ENCODE measurements at places on chromosomes 2 and 18.

DNA sequence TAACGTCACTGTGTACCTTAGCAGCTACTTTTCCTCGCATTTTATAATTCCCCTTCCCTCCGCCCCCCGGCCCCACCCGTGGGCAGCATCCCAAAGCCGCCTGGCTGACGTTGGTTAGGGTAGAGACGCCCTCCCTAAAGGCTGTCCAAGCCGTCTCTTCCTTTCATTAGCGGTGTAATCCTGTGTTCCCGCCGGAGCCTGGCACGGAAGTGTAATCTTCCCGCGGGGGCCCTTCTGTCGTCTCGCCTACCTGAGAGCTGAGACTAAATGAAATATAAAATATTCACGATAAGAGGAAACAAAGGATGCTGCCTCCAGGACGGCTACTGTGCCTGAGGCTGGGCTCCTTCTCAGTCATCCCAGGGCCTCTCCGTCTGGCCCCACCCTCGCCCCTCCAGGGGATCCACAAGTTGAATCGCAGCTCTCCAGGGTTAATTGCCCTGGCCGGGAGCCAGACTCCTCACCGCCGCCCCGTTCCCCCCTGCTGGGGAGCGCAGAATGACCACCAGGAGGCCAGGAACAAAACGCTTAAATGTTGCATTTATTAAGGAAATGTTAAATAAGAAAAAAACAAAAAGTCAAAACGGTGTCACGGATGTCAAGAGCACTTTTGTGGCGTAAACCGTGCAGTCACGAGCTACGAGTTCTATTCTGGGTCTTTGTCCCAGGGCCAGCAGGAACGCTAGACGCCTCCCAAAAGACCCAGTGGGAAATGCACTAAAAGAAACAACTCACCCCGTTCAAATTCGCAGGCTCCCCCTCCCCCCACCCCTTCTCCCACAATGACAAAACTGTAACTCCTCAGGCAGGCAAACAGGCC, 1.5 kb downstream of the RPRM start:
- DNase-seq = no peak

DNA sequence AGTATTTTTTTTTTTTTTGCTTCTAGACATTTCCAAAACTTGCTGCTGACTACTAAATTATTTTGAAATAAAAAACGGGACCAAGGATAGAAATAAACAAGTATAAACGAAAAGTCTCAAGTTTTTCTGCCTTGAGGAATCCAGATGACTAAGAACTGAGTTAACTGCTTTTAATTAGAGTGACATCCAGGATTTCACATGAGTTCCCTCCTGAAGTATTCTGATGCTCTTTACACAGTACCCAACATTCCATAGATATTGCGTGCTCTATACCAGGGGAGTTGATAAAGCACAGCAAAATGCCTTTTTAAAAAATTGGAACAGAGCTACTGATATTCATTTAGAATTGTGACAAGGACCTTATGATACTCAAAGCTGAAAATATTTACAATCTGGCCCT, 618.0 kb downstream of the CCDC85A start:
- DNase-seq = no peak

DNA sequence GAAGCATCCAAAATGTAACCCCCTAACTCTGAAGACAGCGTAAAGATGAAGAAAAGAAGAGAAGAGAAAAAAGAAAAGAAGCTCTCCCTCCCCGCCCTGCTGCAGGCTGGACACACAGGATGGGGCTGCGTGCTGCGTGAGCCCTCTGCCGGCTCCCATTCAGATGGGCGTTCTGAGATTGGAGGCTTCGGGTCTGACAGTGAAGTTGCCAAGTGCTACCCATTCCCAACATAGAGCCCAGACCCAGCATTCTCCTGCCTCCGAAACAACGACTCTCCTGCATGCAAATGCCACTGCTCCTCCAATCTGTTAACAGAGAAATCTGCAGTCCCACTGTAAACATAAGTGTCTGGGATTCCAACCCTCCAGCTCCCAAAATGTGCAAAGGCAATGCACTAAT, 234.9 kb downstream of the BCL11A start:
- DNase-seq = no peak

DNA sequence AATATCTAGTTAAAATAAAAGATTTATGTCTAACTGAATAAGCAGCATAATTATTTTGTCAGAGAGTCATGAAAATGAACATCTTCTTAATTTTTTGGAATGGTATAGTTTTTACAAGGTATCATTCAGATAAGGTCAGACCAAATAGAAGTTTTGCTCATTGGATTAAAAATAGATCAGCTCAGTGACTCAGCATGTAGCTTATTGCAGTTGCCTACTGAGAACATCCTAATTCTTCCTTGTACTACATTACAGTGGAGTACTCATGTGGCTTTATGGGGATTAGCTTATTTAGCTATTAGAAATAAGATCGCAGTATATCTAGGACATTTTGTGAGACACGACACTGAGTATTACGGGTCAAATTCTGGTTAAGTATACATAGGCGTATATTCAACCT, 38.2 kb upstream of the PPM1B start:
- DNase-seq = no peak

DNA sequence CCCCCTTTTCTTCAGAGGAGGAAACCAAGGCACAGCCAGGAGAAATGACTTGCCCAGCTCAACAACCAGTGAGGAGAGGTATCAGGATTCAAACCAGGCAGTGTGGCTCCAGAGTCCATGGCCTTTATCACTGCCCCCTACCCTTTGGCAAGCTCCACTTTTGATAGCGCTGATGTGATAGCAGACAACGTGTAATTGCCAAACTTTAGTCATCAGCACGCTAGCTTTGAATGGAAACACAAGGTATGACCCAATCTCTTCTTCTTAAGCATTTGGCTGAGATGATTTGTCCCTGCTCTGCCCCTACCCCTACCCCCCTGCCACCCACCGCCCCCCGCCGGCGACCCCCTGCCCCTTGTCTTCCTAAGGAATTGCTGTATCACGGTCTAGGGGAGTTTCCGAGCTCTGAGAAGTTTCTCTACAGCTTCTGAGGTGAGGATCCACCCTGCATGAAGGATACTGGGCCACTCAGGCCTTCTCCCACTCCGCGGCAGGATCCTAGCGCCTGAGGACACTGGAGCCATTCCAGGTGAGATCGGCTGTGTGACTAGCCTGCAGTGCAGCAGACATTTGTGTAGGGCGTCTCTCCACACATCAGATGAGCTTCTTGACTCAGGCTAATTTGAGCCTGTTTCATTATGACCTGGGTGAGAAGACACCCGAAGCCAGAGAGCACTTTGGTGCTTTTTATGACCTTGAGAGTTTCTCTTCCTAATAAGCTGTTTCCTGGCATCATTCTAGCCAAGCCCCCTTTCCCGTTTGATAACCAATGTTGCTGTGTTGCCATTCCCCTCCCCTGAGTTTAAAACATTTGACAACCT, 75.1 kb upstream of the MAP4K4 start:
- DNase-seq = no peak

GRCh38 chr2:151103551-151103950, 158.1 kb downstream of the RBM43 start:
- DNase-seq = no peak

- no peak for DNase-seq
These were observed 7.9 kb downstream of the IL1RL2 start for GRCh38 chr2:102194609-102195268.

DNA sequence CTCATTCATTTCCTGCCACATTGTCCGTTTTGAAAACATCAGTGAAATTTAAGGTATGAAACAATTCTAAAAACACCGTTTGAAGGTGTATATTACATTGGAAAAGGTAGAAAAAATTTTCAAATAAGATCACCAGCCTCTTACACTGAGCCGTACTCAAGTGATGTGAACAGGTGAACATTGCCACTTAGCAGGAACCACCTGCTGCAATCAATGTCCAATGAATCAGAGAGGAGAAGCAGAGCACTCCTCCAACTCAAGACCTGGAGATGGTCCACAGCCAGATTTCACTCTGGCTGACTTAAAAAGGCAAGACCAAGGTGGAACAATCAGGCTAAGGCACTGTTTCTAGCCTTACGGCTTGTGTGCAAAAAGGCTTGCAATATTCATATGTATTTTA, 110.3 kb upstream of the TTN start:
- DNase-seq = no peak

DNA sequence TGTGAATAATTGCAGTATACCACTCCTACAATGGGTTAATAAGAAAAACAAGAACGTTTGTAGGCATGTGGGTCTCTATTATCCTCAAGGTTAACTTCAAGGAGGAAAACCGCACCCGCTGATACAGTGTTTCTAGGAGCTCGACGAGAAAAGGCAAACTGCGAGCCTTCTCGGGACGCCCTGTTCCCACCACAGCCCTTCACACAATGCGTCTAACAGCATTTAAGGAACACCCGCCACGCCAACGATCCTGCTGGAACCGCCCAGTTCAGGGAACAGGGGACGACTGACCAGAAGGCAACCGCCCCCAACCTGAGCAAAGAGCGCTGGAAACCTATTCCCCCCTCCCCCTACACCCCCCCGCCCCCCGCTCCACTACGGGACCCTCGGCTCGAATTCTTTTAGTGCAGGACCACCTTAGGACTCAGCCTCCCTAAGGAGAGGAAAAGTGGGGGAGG, 710 bp upstream of the TMSB10 start:
- DNase-seq = no peak

- DNase-seq = no peak
These were observed 219.6 kb upstream of the RGPD4 start for GRCh38 chr2:107607054-107607453.

GRCh38 chr2:40230707-40231432, 221.0 kb downstream of the SLC8A1 start:
- no peak for DNase-seq

DNA sequence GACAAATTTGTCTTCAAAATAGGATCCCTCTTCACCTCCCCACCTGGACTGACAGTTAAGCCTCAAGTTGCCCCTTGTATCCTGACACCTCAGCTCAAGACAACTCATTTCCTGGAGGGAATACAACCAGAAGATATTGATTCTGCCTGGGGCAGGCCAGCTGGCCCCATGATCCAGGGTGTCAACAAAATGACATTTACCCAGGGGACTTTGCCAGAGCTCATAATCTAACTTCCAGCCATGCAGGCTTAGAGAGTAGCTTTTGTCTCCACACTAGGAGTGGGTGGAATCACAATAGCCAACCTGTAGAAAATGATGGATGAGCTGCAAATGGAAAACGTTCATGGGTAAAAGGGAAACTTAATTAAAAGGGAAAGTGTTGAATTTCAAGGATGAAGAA, 220.1 kb upstream of the DPP10 start:
- DNase-seq = no peak

GRCh38 chr2:159054985-159055384, 86.5 kb downstream of the TANC1 start:
- DNase-seq = no peak
